ENCODE measurements at places on chromosomes 16 and 17.

GRCh38 chr16:1362807-1363206, 11.1 kb downstream of the GNPTG start:
- no peak for DNase-seq

DNA sequence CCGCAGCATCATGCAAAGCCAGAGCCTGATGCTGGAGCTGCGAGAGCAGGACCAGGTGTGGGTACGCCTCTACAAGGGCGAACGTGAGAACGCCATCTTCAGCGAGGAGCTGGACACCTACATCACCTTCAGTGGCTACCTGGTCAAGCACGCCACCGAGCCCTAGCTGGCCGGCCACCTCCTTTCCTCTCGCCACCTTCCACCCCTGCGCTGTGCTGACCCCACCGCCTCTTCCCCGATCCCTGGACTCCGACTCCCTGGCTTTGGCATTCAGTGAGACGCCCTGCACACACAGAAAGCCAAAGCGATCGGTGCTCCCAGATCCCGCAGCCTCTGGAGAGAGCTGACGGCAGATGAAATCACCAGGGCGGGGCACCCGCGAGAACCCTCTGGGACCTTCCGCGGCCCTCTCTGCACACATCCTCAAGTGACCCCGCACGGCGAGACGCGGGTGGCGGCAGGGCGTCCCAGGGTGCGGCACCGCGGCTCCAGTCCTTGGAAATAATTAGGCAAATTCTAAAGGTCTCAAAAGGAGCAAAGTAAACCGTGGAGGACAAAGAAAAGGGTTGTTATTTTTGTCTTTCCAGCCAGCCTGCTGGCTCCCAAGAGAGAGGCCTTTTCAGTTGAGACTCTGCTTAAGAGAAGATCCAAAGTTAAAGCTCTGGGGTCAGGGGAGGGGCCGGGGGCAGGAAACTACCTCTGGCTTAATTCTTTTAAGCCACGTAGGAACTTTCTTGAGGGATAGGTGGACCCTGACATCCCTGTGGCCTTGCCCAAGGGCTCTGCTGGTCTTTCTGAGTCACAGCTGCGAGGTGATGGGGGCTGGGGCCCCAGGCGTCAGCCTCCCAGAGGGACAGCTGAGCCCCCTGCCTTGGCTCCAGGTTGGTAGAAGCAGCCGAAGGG, 24.2 kb downstream of the C1QTNF1 start:
- DNase-seq = peak; percentile 45

GRCh38 chr17:12007466-12007865, 10.2 kb upstream of the ZNF18 start:
- DNase-seq = no peak

DNA sequence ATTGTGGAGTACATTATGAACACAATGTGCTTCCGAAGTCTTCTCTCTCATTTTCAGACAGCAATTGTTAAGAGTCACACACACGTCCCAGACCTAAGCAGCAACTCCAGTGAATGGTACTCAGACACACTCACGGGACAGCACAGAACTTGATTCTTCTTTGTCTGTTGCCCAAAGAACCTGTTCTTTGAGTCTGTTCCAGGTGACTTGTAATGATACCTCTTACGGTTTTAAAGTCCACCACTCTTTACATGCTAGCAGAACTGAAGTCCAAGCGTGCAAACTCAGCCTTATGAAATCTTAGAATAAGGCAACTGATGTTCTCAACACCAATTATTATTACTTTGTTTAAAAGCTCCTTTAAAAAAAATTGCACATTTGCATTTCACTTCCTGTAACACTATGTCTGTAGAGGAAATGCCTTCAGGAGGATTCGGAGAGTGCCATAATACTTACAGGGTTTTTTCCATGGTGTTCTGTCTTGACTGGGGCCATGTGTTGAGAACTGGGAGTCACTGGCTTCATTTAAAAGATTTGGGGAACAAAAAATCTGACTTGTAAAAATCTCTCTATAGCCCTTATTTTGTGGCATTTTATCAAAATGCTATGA, 48.1 kb downstream of the MARF1 start:
- no peak for DNase-seq
